ENCODE measurements at places on chromosomes 16 and 17.

DNA sequence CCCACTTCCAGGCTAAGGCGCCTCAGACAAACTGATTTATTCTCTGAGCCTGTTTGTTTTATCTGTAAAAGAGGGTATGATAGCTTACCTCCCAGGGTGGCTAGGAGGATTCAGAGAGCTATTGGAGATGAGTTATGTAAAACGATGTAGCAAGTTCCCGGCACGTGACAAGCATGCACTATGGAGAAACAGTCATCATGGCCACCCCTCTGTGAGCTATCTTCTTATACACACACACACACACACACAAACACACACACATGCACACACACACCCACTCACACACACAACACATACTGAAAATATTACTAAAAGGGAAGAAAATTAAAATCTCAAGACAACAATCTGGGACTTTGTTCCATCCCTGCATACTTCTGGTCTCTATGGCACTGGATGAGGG is 66.3 kb downstream of the CCT6B start:
- DNase-seq = no peak

DNA sequence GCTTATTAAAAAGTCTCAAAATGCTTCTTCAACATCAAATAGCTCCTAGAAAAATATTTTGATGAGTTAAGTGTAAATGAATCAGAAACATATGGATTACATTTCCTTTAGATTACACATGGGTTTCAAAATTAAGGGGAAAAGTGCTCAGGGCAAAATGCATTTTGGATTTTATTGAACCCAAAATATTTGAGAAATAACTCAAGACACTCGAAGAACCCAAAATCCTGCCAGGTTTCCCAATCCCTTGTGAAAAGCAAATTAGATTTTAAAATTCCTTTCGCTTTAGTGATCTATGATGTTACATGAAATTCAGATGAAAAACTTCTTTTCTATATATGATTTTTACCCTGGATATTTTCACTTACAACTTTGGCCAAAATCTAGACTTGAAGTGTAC is 847.4 kb upstream of the SOX9 start:
- no peak for DNase-seq

- peak; percentile 44 for DNase-seq
Measured at GRCh38 chr17:29909236-29910003, 20.6 kb downstream of the SSH2 start.

DNA sequence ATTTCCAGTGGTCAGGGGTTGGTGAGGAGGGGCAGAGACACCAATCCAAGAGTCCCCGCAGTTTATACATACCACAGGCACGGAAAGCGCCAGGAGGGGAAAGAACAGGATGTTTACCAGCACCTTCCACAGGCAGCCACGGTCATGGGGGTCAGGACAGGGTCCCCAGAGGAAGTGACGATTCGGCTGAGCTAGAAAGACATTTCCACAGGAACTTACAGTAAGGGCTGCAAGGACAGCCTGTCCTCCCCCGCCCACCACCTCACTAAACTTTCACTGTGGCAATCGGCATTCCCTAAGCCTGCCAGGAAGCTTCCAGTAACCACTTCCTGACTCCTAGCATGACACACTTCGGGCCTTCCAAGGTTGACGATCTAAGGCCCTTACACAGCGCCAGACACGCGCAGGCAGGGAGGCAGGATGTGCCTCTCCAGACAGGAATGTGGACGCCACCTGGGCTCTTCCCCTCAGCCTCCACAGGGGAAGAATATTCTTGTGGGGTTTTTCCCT is 1.2 kb upstream of the MT2A start:
- peak; percentile 94 for DNase-seq

DNA sequence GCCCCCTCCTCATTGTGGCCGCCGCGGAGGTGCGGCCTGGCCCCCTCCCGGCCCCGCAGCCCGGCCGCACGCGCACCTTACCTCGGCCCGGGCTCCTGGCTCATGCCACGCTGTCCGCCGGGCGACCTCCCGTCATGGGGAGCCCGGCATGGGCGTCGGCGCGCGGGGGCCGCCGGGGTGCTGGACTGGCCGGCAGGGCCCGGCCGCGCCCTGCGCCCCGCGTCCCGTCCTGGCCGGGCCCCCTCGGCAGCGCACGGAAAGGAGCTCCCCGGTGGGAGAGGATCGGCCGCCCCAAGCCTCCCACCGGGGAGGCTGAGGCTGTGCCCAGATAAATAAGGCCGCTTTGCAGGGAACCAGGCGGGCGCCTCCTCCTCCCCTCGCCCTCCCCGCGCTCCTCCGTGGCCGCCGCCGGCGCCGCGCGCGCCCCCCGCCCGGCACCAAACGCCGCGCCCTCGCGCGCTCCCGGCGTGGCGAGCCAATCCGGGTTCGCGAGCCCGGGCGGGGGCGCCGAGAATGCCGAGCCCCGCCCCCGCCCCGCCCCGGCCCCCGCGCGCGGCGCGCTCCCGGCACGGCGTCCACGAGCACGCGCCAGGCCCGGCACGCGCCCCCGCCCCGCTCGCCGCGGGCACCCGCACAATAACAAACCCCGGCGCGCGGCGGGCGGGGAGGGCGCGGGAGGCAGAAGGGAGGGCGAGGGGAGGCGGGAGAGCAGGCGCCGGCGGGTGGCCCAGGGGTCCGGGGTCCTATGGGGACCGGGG is at the start of gene FBXL16:
Gene FBXL16 (minus strand): TSS at position 371 of the 758 bp plus-strand sequence. CDS start 8,396 bp downstream, outside the sequence.
- peak; percentile 74 for DNase-seq

DNA sequence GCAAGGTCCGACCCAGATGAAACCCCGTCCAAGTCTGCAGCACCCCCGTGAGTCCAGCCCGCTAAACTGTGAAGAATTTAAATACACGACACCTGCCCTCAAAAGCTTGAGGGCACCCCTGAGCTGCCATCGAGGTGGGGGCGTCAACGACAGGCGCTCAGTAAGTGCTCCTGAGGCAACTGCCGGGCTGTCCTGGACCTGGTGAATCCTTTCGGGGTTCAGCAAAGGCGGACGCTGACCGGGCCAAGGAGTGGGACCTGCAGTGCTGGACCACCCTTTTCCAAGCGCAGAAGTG is 512 bp upstream of the ENDOV start:
- DNase-seq = peak; percentile 22

DNA sequence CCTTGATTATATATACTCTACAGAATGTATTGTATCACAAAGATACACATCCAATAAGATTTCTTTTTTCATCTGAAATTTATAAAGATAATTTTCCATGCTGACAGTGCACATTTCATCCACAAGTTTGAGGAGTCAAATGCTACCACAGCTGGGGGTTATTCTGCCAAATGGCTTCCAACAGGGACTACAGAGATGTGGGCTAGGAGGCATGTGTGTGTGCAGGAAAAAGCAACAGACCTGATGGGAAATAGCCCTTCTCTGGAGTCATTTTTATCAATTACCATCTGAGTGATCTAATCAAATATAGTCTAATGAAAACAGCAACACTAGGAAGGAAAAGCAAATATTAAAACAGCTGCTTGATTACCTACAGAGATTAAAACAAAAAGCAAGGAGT is 290.5 kb downstream of the CEP112 start:
- no peak for DNase-seq
